ENCODE measurements at places on chromosomes 4 and X. TPM values are rescaled to one million over a fixed set of nuclear protein-coding genes. Genes with fewer than 3 reads are reported as not detected.

GRCh38 chrX:2954541-2954940 is 25.4 kb upstream of the ARSD start:
- no peak for DNase-seq

- DNase-seq = no peak
These were observed 144.4 kb downstream of the ZNF674 start for GRCh38 chrX:46400530-46401443.

DNA sequence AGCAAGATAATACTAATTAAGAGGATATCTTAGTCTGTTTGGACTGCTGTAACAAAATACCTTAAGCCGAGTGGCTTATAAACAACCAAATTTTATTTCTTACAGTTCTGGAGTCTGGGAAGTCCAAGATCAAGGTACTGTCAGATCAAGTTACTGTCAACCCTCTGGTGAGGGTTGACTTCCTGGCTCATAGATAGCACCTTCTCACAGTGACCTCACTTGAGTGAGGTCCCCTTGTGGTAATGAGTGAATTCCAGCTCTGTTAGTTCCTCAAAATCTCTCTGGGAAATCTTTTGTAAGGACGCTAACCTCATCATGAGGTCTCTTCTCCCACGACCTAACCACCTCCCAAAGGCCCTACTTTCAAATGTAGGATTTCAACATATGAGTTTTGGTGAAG is 36.9 kb upstream of the ADGRA3 start:
- DNase-seq = no peak

DNA sequence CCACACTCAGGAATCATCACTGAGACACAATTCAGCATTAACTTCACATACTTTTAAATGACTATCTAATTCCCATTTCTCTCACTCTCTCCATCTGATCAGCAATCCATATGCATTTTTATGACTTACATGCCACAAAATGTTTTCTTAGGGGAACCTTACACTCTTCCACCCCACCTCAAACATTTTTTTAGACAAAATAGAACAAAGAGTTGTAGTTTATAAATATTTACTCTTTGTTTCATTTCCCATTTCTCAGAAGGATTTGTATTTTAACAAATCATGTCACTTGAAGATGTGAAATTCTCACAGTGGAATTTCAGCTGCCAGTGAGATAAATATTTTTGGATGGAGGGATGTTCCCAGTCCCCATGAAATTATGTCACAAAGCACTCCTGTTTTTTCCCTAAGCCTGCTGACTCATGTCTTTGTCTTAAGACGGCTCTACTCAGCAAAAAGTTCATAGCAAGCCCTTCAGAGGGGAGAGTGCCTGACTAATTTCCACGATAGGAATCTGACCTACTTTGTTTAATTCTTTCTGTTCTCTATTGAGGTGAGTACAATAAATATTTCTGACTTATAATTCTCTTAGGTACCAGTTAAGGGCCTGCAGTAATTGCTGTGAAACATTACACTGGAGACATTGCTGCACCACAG is 257.7 kb downstream of the THOC2 start:
- DNase-seq = no peak

- DNase-seq = no peak
These were observed 211.9 kb downstream of the DCAF12L2 start for GRCh38 chrX:125954236-125954635.

DNA sequence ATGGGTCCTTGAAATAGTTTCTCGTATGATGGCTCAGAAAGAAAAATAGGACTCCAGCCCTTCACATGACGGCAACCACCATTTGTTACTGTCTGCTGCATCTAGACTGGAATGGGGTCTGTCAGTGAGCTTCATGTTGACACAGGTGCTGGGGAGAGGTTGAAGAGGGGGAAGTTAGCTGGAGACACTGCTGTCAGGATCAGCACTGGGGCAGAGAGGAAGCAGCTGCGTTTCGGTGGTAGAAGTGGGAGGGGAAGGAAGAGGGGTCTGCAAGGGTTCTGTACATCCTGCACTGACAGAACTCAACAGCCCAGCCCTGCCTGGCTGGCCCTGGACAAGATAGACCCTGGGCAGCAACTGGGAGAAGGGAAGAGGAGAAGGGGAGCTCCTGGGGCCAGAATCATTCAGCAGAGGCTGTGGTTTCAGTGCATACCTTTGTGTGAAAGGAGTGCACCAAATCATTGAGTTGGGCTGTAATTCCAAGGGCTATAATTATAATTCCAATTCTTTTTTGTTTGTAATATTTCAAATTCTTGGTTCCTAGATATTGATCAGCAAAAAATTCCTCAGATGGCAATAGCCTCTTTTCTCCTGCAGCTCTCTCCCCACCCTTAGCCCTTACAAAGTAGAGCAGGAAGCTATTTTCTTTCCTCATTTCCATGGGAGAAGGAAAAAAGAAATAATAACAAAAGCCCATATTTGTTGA is 119.4 kb upstream of the C1GALT1C1 start:
- DNase-seq = no peak

- no peak for DNase-seq
These were observed 158.3 kb downstream of the CPE start for GRCh38 chr4:165537028-165537648.

Gene GAGE2A
- total RNA-seq = not detected

Gene VCX2
- total RNA-seq = not detected
